Kidney (tissue), 22 donors: ENCODE measurements at places on chromosomes 4 and X. TPM values are rescaled to one million over a fixed set of nuclear protein-coding genes. Genes with fewer than 3 reads are reported as not detected.

DNA sequence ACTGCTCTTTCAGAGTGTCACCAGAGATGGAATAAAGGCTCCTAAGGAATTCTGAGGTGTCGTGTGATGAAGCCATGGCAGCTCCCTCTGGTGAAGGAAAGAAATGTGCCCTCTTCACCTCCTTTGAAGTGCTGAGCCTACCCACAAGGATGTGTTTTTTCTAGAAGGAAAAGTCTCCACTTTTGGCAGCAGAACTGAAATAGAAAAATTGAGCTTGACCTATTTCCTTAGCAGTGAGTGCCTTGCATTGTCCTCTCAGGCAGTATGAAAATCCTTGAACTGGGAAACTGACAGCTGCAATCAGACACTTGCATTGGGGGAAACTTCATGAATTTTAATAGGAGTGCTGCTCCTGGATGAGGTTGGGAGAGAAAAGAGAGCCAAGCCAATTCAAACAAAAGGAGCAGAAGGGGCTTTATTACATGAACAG is 95.2 kb downstream of the DCLK2 start:
- DNase-seq, result peak; percentile 18

DNA sequence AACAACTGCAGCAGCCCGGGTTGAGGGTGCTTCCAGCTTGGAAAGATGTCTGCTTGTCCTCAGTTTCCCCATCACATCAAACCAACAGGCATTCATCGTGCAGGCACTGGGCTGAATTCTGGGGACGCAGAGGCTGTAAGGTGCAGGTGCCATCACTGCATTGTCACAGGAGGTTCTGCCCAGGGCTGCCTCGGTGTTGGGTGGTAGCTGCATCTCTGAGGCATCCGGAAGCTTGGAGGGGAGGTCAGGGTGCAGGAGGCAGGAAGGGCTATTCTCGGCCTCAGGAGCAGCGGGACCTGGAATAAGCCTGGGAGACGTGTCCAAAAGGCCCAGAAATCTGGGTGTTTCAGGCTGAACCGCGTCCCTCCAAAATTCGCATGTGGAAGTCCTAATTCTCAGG is 134.6 kb downstream of the HMX1 start:
- DNase-seq, result no peak

DNA sequence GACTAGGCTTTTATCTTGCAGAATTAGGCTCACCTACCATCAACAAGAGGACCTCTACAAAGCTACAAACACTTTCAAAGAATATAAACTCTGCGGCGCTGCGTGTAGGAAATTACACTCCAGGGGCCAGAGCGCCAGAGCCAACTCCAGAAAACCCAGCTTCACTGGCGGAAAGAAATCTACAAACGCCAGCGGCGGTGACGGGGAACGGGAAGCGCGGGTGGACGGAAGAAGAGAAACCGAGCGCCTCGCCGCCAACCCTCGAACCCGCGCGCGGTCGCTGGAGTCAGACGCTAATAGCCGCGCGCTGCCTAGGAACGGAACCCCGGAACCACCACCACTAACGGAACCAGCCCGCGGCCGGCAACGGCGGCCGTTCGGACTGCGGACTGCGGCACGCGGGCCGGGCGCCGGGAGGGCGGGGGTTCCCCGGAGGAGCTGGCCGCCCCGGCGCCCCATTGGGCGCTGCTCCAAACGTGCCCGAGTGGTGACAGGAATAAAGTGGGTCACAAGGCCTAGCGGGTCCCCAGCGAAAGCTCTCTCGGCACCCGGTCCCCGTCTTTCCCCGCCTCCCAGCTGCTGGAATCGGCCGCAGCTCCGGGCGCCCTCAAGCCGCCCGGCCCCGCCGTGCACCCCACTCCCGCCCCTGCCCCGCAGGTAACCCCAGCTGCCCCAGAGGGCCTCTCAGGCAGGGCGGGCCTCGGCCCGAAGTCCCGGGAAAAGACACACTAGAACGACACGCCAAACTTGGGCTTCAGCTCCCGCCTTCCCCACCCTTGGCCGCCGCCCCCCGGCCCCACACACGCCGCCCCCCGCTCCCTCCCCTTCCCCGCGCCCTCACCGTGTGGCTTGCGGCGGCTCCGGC is 836 bp downstream of the CLOCK start:
- DNase-seq, result peak; percentile 94

GRCh38 chr4:186584912-186585311 is 29.5 kb upstream of the MTNR1A start:
- no peak for DNase-seq

DNA sequence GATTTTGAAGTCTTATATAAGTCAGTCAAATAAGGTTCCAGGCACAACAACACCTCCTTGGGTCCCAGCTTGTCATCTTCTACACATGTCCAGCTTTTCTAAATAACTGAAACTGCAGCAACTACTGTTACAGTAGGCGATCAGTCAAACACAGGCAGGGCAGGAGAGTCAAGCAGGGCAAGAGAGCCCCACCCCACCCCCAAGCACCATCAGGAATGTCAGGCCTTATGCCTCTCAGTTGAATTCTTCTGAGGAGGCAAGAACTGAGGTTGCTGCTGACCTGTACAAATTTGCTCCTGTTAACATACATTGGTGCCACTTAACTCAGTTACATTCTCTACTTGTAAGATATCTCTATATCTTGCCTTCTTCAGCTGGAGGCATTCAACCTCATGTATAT is 608.8 kb upstream of the PCDH10 start:
- DNase-seq, result no peak

DNA sequence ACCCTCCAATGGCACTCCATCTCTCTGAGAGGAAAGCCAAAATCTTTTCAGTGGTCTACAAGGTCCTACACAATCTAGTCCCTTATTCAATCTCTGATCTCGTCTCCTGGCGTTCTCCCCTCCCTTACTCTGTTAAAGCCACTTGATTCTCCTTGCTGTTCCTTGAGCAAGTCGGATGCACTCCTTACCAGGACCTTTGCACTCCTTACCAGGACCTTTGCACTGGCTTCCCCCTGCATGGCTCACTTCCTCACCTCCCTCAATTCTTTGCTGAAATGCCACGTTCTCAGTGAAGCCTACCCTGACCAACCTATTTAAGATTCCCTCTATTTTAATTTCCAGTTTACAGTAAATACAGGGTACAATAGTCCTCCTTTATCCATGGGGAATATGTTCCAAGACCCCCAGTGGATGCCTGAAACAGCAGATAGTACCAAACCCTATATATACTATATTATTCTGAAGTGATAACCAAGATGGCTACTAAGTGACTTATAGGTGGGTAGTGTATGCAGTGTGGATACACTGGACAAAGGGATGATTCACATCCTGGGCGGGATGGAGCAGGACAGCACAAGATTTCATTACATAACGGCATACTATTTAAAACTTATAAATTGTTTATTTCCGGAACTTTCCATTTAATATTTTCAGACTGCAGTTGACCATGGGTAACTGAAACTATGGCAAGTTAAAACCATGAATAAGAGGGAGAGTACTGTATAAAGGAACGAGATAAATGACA is 6.5 kb upstream of the DLG3 start:
- no peak for DNase-seq

- DNase-seq, result peak; percentile 13
Observed at GRCh38 chr4:126242679-126243390, 928.1 kb downstream of the FAT4 start.

DNA sequence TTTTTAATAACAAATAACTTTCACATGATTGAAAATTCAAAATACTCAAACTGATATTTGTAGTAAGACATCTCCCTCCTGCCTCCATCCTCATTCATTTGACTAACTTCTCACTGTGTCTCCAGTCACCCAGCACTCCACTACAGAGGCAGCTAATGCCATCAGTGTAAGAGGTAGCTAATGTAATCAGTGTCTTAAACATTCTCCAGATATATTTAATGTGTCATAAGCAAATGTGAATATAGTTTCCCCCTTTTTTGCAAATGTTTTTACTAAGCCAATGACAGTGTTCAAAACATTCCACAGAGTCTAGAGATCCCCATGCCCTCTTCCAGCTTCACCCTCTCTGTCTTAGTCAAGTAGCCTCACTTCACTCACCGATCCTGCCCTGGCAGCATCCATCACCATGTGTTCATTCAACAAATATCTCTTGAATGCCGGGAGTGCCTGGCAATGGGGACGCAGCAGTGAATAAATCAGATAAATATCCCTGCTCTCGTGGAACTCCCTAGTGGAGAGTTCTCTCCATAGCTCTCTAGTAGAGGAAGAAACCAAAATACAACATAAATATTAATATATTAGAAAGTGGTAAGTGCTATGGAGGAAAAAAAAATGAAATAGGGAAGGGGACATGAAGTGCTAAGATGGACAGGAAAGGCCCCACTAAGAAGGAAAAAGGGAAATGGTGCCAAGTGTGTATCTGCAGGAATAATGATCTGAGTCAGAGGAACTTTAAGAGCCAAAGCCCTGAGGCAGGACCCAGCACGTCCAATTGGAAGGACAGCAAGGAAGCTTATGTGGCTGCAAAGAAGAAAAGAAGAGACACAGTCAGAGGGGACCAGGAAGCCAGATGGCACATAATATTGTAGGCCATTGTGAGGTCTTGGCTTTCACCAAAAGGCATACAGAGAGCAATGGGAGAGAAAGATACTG is 18.7 kb downstream of the SCFD2 start:
- DNase-seq, result no peak

DNA sequence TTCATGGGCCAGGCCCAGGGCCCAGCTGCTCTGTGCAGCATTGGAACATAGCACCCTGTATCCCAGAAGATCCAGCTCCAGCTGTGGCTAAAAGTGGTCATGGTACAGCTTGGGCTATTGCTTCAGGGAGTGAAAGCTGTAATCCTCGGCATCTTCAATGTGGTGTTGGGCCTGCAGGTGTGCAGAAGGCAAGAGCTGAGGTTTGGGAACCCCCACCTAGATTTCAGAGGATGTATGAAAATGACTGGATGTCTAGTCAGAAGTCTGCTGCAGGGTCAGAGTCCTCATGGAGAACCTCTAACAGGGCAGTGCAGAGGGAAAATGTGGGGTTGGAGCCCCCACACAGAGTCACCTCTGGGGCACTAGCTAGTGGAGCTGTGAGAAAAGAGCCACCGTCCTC is 341.7 kb downstream of the PPP3CA start:
- DNase-seq, result no peak

DNA sequence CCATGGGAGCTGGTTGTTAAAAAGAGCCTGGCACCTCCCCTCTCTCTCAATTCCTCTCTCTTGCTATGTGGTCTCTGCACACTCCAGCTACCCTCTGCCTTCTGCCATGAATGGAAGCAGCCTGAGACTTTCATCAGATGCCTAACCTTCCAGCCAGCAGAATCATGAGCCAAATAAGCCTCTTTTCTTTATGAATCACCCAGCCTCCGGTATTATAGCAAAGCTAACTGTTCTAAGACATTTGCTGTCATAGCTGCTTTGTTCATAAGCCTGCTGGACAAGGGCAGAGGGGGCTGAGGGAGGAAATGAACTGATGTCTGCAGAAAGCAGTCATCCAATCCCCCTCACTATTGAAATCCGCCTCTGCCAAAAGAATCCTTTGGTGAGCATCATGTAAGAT is 196.7 kb downstream of the ZNF330 start:
- DNase-seq, result no peak

The DTHD1 gene
- polyA plus RNA-seq, result not detected

The SCD5 gene
- polyA plus RNA-seq, result 55.7 TPM

The DGKK gene
- 0.04 TPM for polyA plus RNA-seq

The TLR2 gene
- polyA plus RNA-seq, result 8.0 TPM

The ETDA gene
- polyA plus RNA-seq, result not detected

The MAP7D2 gene
- 3.6 TPM for polyA plus RNA-seq

The JADE3 gene
- 3.2 TPM for polyA plus RNA-seq

The TMPRSS11A gene
- not detected for polyA plus RNA-seq
